ENCODE measurements at places on chromosomes 12 and 14.

GRCh38 chr14:22872033-22872832 is 693 bp downstream of the LRP10 start:
- peak; percentile 71 for DNase-seq

DNA sequence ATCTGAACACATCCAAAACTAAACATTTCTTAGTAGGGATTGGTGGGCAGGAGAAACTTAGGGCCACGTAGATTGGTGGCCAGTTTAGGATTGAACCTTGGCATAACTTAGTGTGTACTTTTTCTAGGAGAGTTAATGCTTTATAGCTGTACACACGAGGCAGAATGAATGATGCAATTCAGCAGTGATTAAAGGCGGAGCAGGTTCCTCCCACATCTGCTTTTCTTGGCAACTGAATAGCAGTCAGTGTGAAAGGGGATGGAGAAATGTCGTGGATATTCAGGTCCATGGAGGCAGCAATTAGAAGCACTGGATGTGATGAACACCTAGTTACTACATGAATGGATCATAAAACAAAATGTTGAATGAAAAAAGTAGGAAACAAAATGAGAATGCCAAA is 493.8 kb downstream of the FUT8 start:
- no peak for DNase-seq

DNA sequence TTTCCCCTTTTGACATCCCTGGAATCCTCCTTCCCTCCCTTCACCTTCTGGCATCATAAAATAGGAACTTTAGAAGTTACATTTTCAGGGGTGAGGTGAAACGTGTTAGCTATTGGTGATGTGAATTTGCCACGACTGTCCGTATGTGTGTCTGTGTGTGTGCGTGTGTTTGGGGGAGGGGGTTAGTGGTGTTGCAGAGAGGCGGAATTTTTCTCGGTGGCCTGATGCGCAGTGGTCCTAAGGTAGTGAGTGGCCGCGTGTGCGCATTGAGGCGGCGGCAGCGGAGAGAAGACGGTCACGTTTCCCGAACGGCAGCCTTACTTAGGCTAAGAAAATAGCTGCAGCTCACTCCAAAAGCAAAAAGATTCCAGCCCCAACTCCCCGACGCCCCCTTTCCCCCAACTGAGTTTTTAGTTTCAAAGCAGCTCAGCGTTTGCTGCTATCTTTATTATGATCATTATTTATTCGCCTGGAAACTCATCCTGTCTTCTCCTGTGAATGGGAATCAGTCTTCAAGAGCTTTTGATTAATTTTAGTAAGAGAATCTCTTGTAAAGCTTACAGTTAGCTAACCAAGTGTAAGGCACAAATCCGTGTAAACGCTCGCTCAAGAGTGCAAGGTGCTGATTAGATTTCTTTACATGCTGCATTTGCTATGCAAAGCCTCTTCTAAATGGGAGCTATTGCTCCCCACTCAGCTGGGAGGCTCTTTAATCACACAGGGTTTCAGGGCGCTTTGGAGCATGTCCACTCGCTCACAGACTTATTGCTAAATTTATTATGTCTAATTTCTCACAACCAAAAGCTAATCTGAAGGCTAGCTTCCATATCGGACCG is 4.7 kb downstream of the FLRT2 start:
- no peak for DNase-seq

- no peak for DNase-seq
Measured at GRCh38 chr12:93234641-93235040, 143.1 kb upstream of the NUDT4 start.

DNA sequence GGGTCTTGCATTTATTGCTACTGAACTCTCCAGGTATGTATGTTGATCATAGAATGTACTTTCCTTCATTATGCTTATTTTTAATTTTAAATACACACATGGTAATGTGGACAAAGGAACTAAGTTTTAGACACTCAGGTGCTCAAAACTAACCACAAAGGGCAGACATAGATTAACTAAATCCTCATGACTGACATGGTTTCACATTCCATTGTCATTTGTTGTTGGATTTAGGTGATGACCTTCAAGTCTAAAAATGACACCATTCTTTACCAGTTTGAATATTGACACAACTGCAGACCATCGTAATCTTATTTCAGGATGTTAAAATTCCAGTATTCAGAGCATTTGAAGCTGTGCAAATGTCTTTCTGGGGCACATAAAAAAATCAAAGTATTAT is 128.4 kb downstream of the BBS10 start:
- no peak for DNase-seq

- no peak for DNase-seq
Measured at GRCh38 chr14:73887318-73887616, 608 bp downstream of the ZNF410 start.

DNA sequence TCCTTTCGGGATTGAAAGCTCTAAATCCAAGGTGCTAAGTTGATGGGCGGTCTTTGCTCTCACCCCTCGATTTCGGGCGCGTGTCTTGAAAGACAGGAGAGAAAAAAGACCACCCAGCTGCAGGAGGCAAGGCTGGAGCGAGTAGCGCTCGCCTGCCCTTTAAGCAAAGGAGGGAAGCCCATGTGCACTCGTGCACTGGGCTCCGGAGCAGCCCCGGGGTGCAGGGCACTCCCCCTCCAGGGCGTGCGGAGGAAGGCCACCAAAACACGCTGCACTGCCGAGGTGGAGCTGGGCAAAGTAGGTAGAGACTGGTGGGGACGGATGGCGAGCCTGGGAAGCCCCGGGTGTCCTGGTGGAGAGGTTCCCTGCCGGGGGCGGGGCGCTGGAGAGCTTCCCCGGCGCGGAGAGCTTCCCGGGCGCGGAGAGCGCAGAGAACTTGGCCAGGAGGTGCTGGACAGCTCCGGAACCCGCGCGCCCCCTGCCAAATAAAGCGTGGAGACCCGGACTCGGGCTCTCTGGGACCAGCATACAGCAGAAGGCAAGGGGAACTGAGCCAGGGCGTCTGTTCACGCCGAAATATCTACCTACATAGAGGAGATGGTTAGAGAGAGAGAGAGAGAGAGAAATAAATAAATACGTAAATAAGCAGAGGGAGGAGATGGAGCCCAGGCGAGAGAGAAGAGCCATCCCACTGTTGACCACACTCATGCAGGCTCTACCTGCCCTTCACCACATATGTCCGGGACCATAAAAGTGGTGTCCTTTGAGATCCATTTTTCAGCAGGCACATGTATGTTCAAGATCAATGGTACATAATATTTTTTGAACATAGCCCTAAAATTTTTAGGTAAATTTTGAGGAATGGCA is 662 bp upstream of the NELL2 start:
- DNase-seq = peak; percentile 50

DNA sequence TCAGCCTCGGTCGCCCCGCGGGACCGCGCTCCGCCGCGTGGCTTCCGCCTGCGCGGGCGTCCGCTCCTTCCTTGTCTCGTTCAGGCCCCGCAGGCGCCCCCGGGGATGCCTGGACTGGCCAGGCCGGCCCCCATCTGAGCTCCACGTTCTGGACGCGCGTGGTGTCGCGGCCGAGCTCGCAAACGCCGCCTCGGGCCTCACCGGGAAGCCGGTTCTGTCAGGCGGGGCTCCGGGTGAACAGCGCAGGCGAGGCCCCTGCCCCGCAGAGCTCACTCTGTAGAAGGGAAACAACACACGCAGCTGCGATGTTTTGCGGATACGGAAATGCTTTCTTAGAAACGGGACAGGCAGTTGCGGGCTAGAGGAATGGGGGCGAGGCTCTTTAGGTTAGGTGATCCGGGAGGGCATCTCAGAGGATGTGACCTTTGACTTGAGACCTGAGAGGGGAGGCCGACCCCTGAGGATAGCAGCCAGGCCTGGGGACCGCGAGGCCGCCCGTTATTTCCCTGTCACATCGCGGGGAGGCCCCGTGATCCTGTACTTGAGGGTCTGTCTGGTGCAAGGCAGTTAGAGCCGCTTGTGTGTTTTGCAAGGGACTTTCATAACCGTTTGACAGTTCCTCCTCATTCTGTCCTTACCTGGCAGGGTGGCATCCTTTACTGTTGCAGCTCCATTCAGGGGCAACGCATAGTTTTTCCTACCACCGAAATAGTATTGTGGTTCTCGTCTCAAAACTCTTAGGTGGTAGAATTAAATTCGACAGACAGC is 584 bp downstream of the VRK1 start:
- peak; percentile 25 for DNase-seq

GRCh38 chr12:93085383-93086287 is 156.5 kb upstream of the EEA1 start:
- DNase-seq = no peak

DNA sequence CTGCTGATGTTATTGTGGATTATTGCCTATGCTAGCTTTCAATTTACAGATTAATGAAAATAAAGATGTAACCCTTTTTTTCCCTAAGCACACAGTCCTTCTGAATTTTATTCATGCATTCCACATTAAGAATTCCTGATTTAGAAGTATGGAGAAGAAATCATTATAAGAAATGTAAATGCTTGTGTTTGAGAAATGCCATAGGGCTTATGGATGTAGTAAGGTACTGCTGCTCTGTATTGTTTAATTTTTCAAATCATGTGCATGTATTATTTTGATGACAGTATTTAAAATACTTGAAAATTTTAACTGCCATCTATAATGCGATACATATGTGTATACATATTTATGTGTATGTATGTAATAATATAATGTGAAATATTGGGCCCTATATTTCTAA is 167.1 kb upstream of the SOX5 start:
- DNase-seq = no peak

DNA sequence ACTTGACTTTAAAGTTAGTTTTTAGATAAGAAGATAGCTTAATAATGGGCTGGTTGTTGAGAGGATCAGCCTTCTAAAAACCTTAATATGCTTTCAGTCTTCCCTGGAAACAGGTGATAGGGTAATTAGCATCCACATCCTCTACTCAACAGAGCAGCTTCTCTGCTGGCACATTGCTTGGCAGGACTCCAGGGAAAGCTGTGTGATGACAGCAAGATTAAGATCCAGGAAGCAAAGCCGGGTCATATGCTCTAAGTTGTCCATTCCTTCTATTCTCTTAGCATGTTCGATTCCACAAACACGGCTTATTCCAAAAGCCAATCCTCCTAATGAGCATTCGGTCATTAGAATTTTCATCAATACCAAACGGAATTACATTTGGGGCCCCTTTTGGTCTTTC is 87.0 kb downstream of the HMGA2 start:
- DNase-seq = no peak

- DNase-seq = no peak
Measured at GRCh38 chr14:100441271-100441947, 118.3 kb downstream of the SLC25A47 start.

GRCh38 chr14:57785058-57785457 is 80.8 kb downstream of the SLC35F4 start:
- no peak for DNase-seq

GRCh38 chr14:93706360-93706955 is 81.8 kb downstream of the PRIMA1 start:
- DNase-seq = no peak

DNA sequence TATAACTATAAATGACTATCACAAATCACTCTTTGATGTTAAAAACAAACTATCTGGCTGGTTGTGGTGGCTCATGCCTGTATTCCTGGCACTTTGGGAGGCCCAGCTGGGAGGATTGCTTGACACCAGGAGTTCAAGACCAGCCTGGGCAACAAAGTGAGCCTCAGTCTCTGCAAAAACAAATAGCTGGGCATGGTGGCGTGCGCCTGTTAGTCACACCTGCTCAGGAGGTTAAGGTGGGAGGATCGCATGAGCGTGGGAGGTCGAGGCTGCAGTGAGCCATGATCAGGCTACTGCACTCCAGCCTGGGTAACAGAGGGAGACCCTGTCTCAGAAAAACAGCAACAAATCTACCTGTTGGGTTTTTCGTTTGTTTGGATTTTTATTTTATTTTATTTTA is 5.4 kb downstream of the TXNRD1 start:
- DNase-seq = no peak

GRCh38 chr12:115871714-115872113 is 405.8 kb downstream of the MED13L start:
- no peak for DNase-seq

GRCh38 chr12:115199831-115200230 is 515.9 kb upstream of the TBX3 start:
- DNase-seq = no peak

DNA sequence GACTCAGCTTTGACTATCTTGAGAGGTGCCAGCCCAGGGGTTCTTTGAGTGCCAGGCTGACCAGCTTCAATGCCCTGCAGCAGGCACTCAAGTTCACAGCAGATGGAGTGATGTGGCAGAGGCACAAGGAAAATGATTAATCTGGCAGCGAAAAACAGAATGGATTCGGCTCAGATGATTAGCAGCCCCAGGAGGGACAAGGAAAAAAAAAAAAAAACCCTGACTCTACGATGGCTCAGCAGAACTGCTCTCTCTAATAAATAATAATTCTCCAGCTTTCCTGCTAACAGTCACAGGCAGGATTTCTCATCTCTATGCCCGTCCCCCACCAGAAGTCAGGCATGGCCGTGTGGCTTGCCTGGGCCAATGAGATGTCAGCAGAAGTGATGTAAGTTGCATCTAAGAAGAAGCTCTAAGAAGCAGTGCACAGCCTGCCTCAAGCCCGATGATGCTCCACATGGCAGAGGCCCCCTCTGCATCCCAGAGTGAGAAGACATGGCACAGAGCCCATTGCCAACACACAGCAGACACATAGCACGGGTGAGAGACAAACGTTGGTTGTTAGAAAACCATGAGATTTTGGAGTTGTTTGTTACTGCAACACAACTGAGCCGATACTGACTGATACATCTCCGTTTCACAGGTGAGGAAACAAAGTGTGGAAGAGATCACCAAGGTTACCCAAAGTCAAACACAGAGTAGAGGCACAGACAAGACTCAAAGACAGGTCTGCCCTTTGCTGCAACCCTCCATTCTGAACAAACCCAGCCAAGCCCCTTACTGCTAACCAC is 111.0 kb downstream of the SCARB1 start:
- DNase-seq = no peak

- DNase-seq = no peak
Measured at GRCh38 chr14:63470962-63471793, 72.0 kb downstream of the PPP2R5E start.

DNA sequence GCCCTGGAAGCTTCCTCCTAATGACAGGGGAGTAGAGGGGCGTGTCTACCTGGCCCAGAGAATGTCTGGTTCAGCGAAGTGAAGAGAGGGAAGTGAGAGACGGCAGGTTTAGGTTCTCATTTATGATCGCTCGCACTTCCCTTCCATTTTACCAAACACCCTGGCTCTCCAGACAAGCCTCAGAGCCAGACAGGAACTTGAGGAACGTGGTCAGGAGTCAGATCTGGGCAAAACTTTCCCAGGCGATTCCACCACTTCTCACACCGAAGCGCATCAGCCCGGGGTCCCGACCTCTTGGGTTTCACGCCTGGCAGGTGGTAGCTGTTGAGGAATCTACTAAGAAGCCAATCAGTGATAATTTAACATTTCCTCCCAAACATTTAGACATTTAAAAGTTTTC is 21.3 kb downstream of the ACTN1 start:
- DNase-seq = no peak

- no peak for DNase-seq
Measured at GRCh38 chr14:78823035-78823434, 652.9 kb downstream of the NRXN3 start.

DNA sequence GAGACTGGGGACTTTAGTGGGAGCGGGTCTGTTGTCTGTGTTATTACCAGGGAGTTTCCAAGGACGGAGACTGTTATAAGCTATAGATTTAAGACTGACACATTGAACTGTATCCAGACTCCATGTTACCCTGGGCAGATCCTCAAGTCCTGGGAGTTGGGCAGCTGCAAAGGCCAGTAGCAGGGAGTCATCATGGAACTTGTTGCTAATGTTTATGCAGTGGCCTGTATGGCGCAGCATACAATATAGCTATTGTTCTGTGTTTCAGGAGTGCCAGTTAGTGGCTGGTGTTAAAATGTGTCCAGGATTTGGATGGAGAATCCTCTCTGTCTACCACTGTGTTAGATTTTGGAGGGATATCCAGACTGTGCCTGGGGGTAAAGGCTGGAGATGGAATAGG is 31.7 kb downstream of the SMOC1 start:
- DNase-seq = no peak

Data from activated CD4-positive, alpha-beta T cell treated with anti-CD3 and anti-CD28 coated beads, Interleukin-2, amount 50 U/mL, for 1 hour (primary cell).